ENCODE measurements at places on chromosomes 12 and 14.

GRCh38 chr12:132148368-132149045, 4.2 kb downstream of the NOC4L start:
- DNase-seq = no peak

DNA sequence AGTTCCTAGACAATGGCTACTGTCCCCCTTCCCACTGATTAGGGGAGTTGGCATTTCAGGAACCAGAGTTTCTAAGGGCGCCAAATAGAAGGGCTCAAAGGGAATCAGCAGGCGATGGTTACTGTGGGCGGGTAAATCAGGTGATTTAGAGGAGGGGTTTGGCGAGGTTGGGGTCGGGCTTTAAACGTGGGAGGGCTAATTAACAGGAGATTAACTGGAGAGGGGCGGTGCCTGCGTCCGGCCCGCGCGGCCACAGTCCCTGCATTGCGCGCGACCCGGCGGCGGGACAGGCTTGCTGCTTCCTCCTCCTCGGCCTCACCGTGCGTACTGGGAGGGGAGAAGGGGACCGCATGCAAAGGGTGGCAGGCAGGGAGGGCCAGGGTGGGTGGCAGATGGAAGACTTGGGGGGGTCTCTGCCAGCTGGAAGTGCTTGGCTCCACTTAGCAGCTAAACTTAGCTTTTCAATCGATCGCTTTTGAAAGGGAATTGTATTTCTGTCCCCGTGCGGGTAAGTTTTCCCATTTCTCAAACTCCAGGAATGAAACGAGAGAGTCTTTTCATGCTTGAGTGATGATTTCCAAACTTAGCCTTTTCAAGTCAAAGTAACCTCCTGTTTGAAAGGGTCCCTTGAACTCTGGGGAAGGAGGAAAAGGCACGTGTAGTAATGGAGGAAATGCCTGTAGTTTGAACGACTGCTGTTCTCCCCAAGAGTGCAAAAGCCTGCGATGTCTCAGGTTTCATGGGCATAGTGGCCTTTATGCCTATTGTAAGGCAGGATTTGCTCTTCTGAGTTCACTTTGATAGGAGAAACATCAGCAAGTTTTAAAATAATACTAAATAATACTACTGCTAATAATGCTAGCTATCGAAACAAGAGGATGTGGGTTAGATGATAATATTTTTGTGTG, at the start of gene MGST1:
MGST1 (plus strand) TSS at position 255 of the 908 bp plus-strand sequence. CDS start 6,608 bp downstream, outside the sequence.
- DNase-seq = peak; percentile 40

GRCh38 chr12:124088217-124088907, 115.3 kb downstream of the ZNF664 start:
- DNase-seq = no peak

DNA sequence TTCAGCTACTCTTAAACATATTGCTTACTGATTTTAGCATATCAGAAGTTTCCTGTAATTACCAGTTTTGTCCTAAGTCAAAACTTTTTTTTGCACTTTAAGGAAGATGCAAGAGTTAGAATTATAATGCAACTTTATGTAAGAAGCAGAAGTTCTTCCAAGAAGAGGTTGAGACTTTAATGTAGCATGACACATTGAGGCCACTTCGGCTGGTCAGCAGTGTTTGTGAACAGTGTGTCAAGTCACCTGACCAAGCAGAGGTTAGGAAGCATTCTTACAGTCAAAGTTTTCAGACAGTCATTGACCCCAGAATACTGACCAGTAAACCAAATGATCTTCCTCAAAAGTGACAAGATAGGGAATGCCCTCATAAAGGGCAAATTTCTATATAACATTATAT, 15.2 kb downstream of the FGFR1OP2 start:
- peak; percentile 12 for DNase-seq

- DNase-seq = no peak
Measured at GRCh38 chr12:30063435-30063945, 279.7 kb upstream of the TMTC1 start.

GRCh38 chr12:57033431-57033830, 16.5 kb downstream of the MYO1A start:
- DNase-seq = no peak

DNA sequence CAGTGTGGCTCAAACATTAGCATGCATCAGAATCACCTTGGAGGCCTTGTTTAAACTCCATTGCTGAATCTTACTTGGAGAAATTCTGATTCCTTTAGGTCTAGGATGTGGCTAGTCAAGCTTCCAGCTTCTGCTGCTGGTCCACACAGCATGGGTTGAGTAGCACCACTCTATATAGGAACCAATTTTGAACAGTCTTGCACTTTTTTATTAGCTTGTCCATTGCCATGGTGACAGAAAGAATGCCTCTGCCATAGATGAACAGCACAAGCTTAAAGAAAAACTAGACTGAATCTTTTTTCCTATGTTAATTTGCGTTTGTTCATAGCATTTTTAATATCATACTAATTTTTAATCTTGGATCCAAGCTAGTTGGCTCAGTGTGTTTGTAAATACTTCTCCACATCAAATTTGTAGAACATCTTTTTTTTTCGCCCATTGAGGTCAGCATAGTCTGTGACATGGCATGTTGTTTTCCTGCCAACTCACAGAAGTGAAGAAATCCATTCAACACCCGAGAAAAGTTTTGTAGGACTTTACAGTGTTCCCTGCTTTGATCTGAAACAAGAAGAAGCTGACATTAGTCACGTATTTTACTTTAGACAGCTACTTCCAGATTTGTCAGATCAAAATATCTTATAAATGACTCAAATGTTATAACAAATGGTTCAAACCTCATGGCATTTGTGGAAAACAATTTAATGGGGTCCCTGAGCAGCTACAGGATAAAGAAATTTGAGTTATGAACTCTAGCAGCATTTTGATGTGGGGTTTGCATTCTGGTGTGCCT, 438.8 kb downstream of the EGLN3 start:
- peak; percentile 85 for DNase-seq

DNA sequence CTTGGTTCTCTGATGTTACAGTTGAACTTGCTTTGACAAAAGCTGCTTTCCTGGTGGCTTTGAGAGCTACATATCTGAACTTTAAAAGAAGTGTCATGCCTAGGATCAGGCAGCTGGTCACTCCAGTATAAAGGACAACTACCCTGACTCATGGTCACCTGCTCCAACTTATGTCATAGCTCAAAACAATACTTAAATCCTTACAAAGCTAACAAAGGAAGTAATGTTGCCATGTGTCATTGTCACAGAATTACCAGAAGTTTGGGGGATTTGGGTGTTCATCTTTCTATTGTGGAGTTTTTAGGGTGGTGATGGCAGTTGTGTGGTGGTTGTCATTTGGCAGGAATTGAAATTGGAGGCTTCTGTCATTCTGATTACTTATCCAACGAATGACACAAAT, 1.8 kb upstream of the TCP11L2 start:
- DNase-seq = no peak

- DNase-seq = no peak
Measured at GRCh38 chr12:16716928-16717327, 111.0 kb upstream of the LMO3 start.

DNA sequence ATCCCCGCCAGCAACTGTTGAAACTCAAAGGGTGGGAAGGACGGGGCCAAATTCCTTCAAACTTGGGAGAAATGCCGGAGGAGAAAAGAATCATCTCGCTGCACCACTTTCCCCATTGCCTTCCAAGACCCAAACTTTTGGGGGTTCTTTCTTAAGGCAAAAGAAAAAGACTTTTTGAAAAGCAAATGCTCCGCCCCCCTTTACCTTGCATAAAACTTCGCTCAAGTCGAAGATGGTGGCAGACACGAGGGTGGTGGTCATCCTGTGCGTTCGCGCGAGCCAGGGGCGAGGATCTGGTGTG, 239 bp downstream of the ZFP36L1 start:
- DNase-seq = no peak

- DNase-seq = no peak
Measured at GRCh38 chr14:76293923-76294322, 82.0 kb upstream of the ESRRB start.

GRCh38 chr12:55722948-55723347, 2.8 kb downstream of the RDH5 start:
- DNase-seq = no peak

DNA sequence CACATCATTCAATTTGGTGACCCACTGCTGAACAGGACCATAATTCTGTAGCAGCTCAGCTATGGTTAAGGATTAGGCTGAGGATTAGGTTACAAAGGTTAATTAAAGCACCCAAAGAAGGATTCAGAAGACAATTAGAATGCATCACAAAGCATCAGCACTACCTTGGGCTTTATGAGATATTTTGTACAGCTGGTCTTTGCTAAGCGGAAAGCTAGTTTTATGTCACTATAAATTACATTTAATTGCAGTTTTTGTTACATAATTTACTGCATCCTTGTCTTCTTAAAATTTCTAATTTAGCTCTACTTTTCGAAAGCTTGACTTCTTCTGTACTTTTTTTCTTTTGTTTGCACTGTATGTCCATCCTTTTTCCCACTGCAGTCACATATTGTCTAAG, 711.5 kb downstream of the RPS29 start:
- no peak for DNase-seq

- DNase-seq = no peak
Measured at GRCh38 chr12:43267818-43268217, 284.2 kb downstream of the ADAMTS20 start.

- DNase-seq = peak; percentile 53
Measured at GRCh38 chr12:95633049-95633731, 81.9 kb upstream of the USP44 start.

- DNase-seq = no peak
Measured at GRCh38 chr12:130194154-130194553, 31.9 kb downstream of the FZD10 start.

DNA sequence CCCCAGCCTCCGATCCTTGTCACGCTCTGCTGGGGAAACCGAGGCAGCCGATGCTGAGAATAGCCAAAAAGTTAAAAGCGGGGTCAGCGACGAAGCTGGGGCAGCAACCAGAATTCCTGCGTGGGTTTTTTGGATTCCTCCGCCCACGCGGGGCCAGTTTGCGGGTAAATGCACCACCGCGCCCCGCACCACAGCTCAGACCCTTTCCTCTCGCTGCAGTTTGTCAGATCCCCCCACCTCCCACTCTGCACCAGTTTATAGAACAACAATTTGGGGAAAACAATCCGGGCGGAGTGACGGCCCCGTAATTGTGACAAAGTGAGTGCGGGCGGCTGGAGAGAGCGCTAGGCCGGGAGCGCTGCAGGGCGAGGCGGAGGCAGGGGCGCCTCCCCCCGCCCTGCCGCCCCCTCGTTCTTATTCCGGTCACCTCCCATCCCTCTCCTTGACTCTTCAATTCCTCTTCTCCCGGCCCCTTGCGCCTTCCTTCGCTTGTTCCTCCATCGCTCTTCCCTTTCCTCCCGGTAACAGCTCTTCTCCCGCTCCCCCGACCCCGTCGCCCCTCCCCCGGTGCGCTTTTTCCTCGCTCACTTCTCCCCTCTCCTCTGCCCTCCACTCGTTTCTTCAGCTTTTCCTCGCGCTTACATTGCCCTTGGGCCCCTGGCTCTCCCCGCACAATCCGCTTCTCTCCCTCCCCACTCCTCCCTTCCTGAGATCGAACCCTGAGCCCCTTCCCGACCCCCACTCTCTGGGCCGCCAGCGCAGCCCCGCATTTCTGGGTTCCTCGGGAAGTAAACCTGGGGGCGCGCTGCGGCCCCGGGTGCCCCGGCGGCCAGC, 646 bp upstream of the DNAJC22 start:
- DNase-seq = no peak

GRCh38 chr12:21627924-21628323, 23.3 kb upstream of the GYS2 start:
- no peak for DNase-seq

GRCh38 chr12:92421042-92421441, 275.4 kb upstream of the BTG1 start:
- no peak for DNase-seq
